ENCODE measurements at places on chromosomes 4 and X. TPM values are rescaled to one million over a fixed set of nuclear protein-coding genes. Genes with fewer than 3 reads are reported as not detected.
A peak's percentile ranks its signal among the peaks of the same experiment; 100 is the strongest.

DNA sequence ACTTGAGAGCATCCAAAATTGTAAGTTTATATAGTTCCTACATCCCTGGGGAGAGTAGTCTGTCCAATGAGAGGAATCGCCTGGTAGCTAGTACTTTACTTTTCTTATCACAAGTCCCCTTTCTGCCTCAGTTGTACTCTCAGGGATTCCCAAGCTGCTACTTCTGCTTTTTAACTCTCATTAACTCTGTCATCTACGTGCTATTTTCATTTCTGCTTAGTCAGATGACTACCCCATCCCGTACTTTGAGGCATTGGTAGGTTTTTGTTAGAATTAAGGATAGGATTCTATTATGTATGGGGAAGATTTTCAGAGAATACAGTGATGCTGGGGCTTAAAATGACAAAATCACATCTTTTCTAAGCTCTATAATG, 24.7 kb downstream of the RBPJ start:
- no peak for DNase-seq

DNA sequence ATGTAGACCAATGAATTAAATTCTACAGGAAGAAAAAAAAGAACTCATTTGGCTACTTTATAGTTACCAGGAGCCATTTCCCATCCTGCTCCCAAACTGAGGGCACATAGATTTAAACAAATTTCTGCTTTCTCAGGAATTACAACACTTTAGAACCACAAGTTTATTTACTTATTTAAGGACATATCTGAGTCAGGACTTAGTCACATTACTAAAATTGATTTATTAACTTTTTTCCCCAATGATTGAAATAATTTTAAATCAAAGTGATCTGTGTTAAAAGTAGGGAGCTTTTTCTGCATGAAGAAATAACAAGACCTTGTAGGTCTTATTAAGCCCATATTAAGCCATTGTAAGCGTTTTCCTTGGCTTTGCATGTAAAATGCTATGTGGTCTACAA, 291.0 kb upstream of the HAND2 start:
- no peak for DNase-seq

GRCh38 chr4:38102957-38103588, 142.9 kb downstream of the PTTG2 start:
- DNase-seq: no peak

GRCh38 chrX:40005292-40006011, 92.3 kb downstream of the BCOR start:
- no peak for DNase-seq

GRCh38 chr4:184384056-184384809, 90.1 kb downstream of the IRF2 start:
- DNase-seq: peak; percentile 33

- no peak for DNase-seq
Measured at GRCh38 chrX:135168486-135168885, 2.7 kb downstream of the CT55 start.

DNA sequence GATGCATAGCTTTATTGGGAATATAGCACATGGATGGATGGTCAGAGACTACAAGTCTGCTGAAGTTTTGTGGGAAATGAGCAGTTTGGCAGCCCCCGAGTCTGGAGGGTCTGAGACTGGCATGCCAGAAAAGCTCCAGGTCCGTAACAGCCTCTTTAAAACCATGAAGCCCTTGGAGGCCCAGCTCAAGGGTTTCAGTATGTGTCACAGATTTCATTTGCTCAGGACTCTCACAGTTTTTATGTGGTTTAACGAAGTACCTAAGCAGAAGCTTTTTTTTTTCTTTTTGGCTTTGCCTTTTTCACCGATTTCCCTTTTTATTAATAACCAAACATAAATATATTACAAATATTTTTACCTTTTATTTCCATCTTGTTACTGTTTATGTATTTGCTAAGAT, 30.6 kb upstream of the TMEM184C start:
- DNase-seq: no peak

GRCh38 chrX:14673236-14673635, 143.9 kb downstream of the GLRA2 start:
- no peak for DNase-seq

- no peak for DNase-seq
Measured at GRCh38 chr4:144701683-144702233, 55.8 kb downstream of the HHIP start.

DNA sequence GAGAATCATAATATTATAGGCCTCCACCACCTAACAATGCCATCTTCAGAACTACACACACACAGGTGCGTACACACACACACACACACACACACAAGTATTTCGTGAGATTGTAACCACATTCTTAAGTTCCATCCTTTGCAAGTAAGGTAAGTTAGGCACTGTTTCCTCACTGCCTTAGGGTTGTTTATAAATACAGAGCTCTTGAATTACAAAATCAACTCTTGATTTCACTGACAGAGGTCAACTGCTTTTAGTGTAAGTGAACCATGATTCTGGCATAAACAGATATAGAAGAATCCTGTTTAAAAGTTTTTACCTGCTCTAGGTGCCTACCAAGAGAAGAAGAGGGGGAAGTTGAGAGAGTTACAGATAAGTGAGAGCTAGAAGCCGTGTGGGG, 166.1 kb downstream of the DMD start:
- no peak for DNase-seq

GRCh38 chr4:5383191-5383980, 325.0 kb downstream of the EVC2 start:
- no peak for DNase-seq

- no peak for DNase-seq
Measured at GRCh38 chrX:37453821-37454220, 104.7 kb downstream of the PRRG1 start.

- peak; percentile 80 for DNase-seq
Measured at GRCh38 chrX:71622576-71623450, 4.5 kb upstream of the CXCR3 start.

- no peak for DNase-seq
Measured at GRCh38 chrX:122119361-122119760, 1064.7 kb upstream of the GRIA3 start.

CHRDL1 gene
- 4.7 TPM for total RNA-seq

ERAS gene
- not detected for total RNA-seq

MAOA gene
- 381 TPM for total RNA-seq

ODAPH gene
- not detected for total RNA-seq

AVPR2 gene
- total RNA-seq: 0.52 TPM
